Pancreas (tissue), 10 donors: ENCODE measurements at places on chromosomes 2 and 18.
A peak's percentile ranks its signal among the peaks of the same experiment; 100 is the strongest.

DNA sequence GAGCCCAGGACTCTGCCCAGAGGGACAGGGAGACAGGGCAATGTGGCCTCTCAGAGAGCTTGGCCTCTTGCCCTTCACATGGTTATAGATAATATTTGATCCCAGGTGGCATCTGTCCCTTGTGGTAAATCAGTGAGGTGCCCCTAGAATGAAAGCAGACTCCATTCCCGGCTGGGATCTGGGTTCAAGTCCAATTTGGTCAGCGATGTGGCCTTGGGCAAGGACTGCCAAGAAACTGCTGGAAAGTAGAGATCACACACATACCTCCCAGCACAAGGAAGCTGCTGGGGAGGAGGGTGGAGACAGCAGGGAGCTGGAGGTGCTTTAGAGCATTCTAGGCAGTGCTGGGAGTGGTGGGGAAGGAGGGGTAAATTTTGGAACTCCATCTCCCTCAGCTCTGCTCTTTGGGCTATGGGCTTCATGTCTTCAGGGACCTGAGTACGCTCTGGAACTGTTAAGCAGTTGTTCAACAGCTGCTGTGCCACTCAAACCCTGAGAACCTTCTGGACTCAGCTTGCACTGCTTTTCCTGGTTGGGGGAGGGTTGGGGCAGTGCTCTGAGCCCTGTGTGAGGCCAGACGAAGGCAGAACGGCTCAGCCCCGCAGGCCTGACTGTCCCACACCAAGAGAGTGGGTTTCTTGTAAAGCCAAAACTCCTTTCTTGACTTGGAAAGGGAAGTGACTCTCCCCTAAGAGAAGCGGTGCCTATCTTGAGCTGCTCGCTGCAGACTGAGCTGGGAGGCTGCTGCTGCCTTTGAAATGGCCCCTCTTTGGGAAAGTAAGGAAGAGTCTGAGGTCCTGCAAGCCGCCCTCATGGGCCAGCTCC, 23.0 kb downstream of the INPP5D start:
- no peak for DNase-seq

- DNase-seq: no peak
These were observed 32.4 kb upstream of the IL1R1 start for GRCh38 chr2:102110171-102110570.

DNA sequence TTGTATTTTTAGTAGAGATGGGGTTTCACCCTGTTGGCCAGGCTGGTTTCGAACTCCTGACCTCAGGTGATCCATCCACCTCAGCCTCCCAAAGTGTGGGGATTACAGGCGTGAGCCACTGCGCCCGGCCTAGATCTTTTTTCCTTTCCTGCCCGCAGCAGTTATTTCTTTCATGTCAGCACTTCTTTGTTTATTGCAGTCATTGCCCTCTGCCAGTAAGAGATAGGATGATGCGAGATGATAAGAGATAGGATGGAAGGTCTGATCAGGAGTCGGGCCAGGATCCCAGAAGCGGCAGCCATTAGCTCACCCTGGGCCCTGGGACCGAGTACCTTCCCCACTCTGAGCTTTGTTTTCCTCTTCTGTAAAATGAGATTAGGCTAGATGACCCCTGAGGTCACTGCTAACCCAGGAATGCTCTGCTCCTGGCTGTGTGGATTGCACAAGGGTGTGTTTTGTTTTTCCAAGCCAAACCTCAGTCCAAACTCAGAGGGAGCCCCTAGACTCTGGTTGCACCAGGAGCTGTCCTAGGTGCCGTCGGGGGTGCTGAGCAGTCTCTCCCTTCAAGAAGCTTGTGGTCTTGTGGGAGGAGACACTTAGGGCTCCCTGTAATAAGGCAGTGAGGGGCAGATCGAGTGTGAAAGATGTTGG, 63.3 kb downstream of the LPIN1 start:
- DNase-seq: no peak

DNA sequence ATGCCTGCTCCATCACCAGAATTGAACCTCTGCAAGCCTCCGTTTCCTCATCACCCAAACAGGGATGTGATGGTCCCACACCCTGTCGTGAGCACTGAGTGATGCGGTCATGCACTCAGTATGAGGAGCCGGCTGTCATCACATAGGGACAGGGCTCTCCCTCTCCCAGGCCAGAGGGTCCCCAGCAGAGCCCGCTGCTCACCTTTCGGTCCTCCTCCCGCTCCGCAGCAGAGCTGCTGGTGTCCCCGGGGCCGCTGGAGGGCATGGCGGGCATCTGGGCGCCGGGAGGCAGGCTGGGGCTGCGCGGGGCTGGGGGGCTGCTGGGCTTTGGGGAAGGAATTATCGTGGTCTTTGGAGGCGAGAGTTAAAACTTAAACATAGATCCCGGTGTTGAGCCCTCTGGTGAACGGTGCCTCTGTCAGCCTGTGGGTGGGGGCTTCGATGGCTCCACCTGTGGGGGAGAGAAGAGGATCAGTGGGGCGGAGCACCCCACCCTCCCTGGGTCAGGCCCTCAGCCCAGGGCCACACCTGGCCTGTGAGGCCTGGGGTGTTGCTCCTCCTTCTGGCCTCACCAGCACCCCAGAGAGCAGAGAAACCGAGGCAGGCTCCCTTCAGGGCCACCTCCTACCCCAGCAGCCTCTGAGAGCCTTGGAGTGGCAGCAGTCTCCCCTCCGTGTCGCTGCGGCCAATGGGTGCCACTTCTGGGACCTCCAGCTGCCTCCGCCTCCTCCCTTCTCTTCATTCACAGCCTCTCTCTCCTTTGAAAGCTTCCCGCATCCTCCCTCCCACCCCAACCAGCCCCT, 27.8 kb downstream of the DNMT3A start:
- peak; percentile 63 for DNase-seq

DNA sequence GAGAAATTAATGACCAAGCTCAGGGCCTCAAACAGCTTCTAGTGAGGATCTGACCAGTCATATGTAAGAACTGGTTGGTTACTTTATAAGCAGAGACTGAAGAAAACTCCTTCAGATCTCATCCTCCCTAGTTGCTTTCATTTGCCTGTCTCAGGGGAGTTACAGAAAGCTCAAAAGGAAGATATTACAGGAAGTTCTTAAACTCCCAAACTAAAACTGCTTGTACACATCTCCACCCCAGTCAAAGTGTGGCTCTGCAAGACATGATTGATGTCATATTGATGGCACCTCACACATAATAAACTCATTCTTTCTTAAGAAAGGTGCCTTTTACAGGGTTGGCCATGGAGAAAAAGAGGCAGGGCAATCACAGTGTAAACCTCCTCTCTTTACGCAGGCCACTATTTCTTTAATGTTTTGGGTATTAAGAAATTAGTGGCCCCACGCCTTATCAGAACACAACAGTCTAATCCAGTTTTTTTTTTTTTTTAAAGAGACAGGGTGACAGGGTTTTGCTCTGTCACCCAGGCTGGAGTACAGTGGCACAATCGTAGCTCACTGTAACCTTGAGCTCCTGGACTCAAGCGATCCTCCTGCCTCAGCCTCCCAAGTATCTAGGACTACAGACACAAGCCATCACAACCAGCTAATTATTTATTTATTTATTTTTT, 62.6 kb upstream of the STK17B start:
- DNase-seq: no peak
